Activated CD4-positive, alpha-beta memory T cell treated with anti-CD3 and anti-CD28 coated beads, Interleukin-2, amount 10 ng/mL, durations not matched to agents 7 days and 5 days (primary cell): ENCODE measurements at places on chromosomes 3 and 15.

DNA sequence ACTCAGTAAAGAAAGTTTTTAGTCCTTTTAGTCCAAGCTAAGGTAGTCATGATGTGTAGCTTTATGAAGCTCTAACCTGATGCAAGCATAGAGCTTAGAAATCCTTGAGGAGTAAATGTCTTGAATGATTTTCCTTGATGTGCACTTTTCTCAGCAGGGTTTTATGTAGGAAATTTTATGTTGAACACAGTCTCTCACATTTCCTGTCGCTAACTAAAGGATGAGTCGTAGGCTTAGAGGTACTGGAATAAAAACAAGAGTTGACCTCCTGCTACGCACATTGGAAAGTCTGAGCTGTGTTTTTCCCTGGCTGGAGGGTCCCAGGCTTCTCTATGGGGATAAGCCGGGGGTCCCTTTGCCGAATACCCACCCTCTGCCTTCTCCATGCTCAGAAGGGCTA, 34.7 kb upstream of the ZPLD1 start:
- no peak for DNase-seq

GRCh38 chr15:81223346-81223971, 26.8 kb downstream of the IL16 start:
- no peak for DNase-seq

GRCh38 chr3:23129817-23130216, 73.3 kb upstream of the UBE2E2 start:
- DNase-seq, result no peak

DNA sequence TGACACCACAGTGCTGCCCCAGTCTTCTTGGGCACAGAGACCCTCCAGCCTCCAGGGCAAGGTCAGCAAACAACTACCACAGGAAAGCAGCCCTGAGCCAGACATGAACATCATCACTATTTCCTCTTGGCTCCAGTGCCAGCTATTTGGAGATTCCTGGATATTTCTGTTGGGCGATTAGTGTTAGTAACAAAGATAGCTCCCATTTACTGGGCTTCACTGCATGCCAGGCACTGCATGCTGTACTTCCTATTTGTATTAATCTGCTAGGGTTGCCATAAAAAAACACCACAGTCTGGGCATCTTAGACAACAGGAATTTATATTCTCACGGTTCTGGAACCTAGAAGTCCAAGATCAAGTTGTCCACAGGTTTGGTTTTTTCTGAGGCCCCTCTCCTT, 255.1 kb upstream of the STT3B start:
- no peak for DNase-seq

GRCh38 chr3:53721187-53722119, 124.8 kb downstream of the CHDH start:
- DNase-seq, result no peak

GRCh38 chr15:90413411-90414379, 25.7 kb downstream of the IQGAP1 start:
- no peak for DNase-seq

DNA sequence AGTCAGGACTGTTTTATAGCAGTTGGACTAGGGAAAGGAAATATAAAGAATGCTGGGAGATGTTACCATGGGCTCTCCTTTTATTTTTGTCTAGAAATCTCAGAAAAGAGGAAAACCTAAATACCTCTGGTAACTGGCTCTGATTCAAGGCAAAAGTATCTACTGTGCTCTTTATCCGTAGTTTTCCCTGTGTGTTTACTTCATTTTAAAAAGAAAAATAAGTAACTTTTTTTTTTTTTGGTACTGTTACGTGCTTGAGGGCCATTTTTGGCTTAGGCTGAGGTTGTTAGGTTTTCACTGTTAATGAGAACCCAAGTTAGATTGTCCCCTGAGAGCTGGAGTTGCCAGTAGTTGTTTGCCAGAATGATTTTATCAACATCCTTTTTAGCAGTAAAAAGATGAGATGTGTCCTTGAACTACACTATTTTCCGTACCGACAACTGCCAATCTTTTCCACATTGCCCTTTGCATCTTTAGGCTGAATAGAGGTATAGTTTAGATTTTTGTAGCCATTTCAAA, 35.8 kb downstream of the IQGAP1 start:
- no peak for DNase-seq

DNA sequence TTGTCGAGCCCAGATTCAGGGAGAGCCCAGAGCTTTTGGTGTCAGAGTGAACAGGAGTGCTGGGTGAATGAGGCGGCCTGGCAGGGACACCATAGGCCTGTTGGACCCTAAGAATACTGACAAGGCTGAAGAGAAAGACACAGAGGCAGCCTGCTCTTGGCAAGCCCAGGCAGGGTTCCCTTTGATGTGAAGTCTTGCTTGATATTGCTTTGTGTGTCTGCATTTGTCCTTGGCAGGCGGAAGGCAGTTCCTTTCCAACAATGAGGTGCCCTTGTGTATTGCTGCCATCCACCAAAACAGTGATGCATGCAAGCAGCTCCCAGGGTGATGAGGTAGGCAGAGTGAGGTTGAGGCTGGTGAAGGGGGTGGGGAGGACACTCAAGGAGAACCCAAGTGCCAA, 152.7 kb upstream of the TSC22D2 start:
- no peak for DNase-seq

- no peak for DNase-seq
These were observed 41.1 kb upstream of the PLXNA1 start for GRCh38 chr3:126941721-126942270.

GRCh38 chr3:123084192-123084591, 17.4 kb downstream of the PDIA5 start:
- DNase-seq, result no peak

- no peak for DNase-seq
These were observed 48.9 kb downstream of the XXYLT1 start for GRCh38 chr3:195221876-195222617.

DNA sequence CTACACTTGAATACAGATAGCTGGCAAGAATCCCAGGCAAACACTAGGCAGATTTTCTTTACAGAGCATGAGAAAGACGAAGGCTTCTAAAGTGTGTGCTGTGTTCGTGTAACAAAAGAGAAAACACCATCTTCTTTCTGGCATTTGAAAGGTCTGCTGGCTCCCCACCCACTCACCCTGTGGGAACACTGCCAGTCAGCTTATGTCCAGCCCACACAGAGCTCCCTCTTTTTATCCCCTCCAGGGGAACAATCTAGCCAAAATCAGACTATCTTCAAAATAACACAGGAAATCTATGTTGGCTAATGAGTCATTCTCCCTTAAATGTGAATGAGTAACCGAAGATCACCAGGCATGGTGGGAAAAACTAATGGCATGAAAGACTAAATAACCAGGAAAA, 45.6 kb upstream of the PAQR5 start:
- DNase-seq, result no peak

DNA sequence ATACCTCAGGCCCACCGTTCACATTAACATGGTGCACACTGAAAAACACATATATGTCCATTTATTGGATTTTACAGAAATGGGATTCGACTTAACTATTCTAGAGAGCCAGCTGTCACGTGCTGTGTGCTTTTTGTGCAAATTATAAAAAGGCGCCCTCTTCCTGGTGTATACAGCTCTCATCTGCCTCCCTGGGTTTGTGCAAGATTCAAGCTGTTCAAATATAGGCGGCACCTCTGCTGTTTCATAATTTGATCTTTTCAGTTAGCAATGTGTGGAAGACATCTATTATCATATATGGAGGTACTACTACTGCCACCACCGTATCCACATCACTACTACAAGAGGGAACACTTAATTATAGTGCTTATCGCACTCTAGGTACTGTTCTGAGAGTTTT, 187.6 kb downstream of the EBLN2 start:
- no peak for DNase-seq

- DNase-seq, result no peak
These were observed 43.8 kb upstream of the TLE3 start for GRCh38 chr15:70141376-70142071.

- no peak for DNase-seq
These were observed 361.8 kb downstream of the MFSD1 start for GRCh38 chr3:159163656-159164055.

GRCh38 chr3:50274371-50275104, 4.3 kb upstream of the LSMEM2 start:
- DNase-seq, result peak; percentile 84

- no peak for DNase-seq
These were observed 6.1 kb upstream of the DVL3 start for GRCh38 chr3:184149123-184149522.

- DNase-seq, result no peak
These were observed 77.1 kb upstream of the SNRPA1 start for GRCh38 chr15:101372149-101372577.

- peak; percentile 67 for DNase-seq
These were observed 42.3 kb upstream of the XIRP1 start for GRCh38 chr3:39234651-39235050.

DNA sequence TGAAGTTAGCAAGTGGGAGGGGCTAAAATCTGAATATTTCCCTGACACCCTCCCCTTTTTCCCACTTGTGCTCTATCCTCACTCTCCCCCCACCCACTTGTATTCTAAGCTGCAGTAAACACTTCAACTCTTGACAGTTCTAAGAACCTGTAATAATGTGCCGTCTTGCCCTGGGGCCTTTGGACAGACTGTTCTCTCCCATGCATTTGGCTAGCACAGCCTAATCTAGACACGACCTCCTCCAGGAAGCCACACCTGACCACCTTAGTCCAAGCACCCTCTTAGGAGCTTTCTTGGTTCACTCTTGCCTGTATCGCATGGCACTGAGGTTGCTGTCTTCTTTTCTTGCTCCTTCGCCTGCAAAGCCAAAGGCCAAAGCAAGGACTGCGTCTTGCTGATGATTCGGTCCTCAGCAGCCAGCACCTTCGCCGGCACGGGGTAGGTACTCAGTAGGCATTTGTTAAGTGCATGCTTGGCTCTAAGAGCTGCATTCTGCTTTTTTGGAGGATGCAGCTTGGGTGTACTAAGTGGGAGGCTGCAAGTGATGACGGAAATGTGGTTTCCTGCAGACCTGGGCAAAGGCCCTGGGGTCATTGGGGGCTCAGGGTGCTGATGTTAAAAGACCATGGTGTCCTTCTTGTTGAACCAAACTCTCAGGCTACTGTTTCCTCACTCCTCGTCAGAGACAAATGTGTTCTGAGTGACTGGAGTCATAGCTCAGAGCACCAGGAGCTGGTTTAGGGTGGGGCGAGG, 2.0 kb upstream of the ZNF710 start:
- DNase-seq, result no peak

- DNase-seq, result no peak
These were observed 16.5 kb downstream of the CYFIP1 start for GRCh38 chr15:22963641-22964040.

GRCh38 chr15:74613089-74613952, 2.3 kb upstream of the CLK3 start:
- no peak for DNase-seq

DNA sequence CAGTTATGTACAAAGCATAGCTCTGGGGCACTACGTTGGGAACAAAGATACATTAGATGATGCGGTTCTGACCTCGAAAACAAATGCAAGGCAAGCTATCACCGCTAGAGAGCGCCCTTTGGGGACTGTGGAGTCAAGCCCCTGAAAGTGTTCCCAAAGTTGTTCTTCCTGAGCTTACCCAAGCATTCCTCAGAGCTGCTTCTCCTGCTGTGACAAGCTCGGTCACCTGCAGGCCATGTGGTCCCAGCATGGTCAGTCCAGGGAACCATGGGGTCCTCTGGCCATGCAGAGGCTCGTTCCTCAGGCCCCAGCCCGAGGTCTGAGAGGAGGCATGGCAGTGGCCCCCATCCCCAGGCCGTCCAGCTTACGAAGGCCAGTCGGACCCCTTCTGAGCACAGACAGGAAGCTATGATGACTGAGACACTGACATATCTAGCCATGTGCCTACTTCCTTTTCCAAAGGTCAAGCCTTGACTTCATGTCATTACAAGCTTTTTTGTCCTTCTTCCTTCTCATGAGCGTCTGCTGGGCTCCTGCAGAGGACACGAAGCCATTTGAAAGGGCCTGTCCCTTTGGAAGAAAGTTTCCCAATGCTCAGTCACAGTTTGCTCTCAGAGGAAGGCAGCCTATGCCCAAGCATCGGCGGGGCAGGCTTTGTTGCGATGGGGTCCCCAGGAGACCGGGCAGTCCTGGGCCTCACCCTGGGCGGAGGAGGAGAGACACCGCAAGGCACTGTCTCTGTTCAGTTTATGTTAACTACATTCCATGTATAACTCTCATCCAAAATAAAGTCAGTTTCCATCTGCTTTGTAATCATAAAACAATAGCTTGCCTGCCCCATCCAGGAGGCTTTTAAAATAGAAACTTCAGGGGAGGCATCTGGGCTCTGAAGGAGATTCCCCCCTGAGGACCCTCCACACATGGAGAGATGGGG, 79.3 kb downstream of the ATP10A start:
- DNase-seq, result peak; percentile 43

GRCh38 chr3:112090887-112091586, 4.8 kb downstream of the C3orf52 start:
- no peak for DNase-seq

GRCh38 chr15:57528940-57529565, 62.7 kb upstream of the MYZAP start:
- DNase-seq, result no peak

GRCh38 chr15:36658898-36659639, 79.6 kb downstream of the CDIN1 start:
- DNase-seq, result no peak

DNA sequence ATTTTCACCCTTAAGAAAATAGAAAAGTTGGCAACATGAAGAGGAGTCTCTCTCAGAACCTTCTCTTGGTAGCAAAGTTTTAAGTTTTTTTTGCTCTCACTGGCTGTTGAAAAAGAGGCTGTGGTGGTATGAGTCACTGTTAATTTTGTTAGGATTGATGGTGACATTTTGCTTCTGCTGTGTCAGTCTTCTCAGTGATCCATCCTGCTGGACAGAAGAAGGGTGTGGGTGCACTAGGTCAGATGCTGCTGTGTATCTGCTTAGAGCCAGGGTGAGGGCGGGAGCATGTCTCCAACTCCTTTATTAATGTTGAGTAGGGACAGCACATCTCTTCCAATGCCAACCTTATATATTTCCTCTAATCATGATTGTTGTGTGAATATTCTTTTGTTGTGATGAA, 369.5 kb downstream of the FEZF2 start:
- no peak for DNase-seq

- no peak for DNase-seq
These were observed 116.8 kb upstream of the SGO1 start for GRCh38 chr3:20302766-20303165.

DNA sequence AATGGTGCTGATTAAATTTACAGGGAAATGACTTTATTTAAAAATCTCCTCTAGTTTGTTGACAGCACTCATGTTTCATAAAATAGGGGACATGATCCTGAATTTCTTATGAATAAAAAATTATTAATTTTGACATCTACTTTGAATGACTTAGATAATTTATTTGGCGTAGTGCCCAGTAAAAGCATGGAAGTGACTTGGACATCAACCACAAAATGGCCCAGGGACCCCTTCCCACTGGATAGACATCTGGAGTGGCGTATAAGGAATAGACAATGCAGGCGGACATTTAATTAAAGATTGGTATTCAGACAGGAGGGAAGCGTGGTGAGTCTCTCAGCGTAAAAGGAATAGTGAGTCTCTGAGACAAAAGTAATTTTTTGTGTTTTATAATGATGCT, 79.8 kb downstream of the ADAMTSL3 start:
- no peak for DNase-seq

GRCh38 chr3:193620650-193621049, 27.6 kb downstream of the OPA1 start:
- DNase-seq, result no peak

- DNase-seq, result no peak
These were observed 66.9 kb upstream of the CADM2 start for GRCh38 chr3:84891851-84892250.
